ENCODE measurements at places on chromosomes 7 and 10. TPM values are rescaled to one million over a fixed set of nuclear protein-coding genes. Genes with fewer than 3 reads are reported as not detected.
A peak's percentile ranks its signal among the peaks of the same experiment; 100 is the strongest.

DNA sequence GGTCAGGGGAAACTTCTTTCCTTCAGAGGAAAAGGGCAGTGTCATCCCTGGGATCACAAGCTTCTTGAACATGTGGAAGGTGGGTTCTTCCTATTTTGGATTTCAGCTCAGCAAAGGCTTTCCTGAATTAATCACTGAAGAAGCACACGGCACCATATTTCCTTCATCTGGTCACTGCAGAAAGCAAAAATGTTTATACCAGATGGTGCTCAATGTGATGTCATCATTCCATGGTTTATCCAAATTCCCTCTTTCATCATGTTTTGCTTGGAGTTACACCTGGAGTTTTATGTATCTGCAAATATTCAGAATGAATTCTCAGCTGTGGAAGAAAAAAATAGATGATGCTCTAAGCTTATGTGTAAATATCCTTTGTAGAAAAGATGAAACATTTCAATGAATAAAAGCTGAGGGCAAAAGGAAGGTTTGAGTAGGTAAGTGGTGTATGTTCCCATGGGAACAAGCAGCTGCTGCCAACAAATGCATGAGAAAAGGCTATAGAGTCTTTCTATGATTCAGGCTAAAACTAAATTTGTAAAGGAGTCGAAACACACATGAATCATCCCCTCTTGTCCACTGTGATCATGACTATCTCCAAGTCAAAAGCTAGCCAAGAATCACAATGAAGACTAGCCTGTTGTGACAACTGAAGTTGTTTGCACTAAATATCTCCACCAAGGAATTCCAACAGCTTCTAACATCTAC is 26.9 kb upstream of the BPGM start:
- no peak for DNase-seq
- H3K4me1 ChIP-seq, result no peaks in the 10 kb centered on the region
- H3K36me3 ChIP-seq, result no peaks in the 10 kb centered on the region
- H3K27me3 ChIP-seq, result peaks cover 4% of the 10 kb centered on the region

GRCh38 chr7:39709029-39709428 is 85.7 kb downstream of the RALA start:
- H3K36me3 ChIP-seq, result peaks cover 27% of the 10 kb centered on the region
- no peak overlapping the region for H3K27ac ChIP-seq
- H3K27me3 ChIP-seq, result no peaks in the 10 kb centered on the region
- H3K4me1 ChIP-seq, result no peaks in the 10 kb centered on the region
- no peak overlapping the region for H3K4me3 ChIP-seq

- H3K27me3 ChIP-seq, result no peaks in the 10 kb centered on the region
- H3K4me3 ChIP-seq, result no peak overlapping the region
- no peak for DNase-seq
- H3K4me1 ChIP-seq, result no peaks in the 10 kb centered on the region
Observed at GRCh38 chr7:24017519-24017918, 266.5 kb upstream of the NPY start.

GRCh38 chr10:22849077-22849805 is 78.6 kb upstream of the ARMC3 start:
- peak; percentile 84 for DNase-seq
- no peak overlapping the region for H3K4me3 ChIP-seq
- H3K4me1 ChIP-seq, result no peaks in the 10 kb centered on the region
- no peaks in the 10 kb centered on the region for H3K27me3 ChIP-seq
- peak overlapping the region; percentile 97 for H3K27ac ChIP-seq

FAM107B gene
- 12.9 TPM for total RNA-seq

- no peaks in the 10 kb centered on the region for H3K4me1 ChIP-seq
- H3K27ac ChIP-seq, result no peak overlapping the region
- no peaks in the 10 kb centered on the region for H3K36me3 ChIP-seq
- no peak overlapping the region for H3K4me3 ChIP-seq
Observed at GRCh38 chr10:43876976-43877375, 228.3 kb upstream of the ZNF32 start.

CADPS2 gene
- total RNA-seq, result 28.7 TPM

NOLC1 gene
- 31.2 TPM for total RNA-seq

POT1 gene
- 25.5 TPM for total RNA-seq

OPN4 gene
- total RNA-seq, result 0.59 TPM

GRCh38 chr10:131387018-131387529 is 75.6 kb upstream of the TCERG1L start:
- no peaks in the 10 kb centered on the region for H3K4me1 ChIP-seq
- H3K36me3 ChIP-seq, result no peaks in the 10 kb centered on the region
- no peak overlapping the region for H3K27ac ChIP-seq
- no peak overlapping the region for H3K4me3 ChIP-seq

DNA sequence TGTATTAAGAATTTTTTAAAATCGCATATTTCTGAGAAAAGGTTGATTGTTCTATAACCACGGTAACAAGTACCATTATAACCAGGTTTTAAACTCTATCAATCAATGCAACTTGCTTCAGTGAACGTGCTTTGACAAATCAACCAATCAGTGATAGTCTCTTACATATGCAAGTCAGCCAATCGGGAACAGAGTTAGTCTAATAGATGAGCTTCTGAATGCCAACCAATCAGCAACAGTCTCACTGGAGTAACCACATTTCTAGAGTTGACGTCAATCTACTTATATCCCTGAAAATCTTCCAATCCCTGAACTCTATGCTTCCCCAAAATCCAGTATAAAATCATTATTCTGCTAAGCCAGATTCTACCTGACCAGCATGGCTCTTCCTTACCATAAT is 44.7 kb upstream of the TRUB1 start:
- H3K27me3 ChIP-seq, result no peaks in the 10 kb centered on the region
- DNase-seq, result no peak
- H3K4me1 ChIP-seq, result no peaks in the 10 kb centered on the region
- no peaks in the 10 kb centered on the region for H3K36me3 ChIP-seq
- H3K27ac ChIP-seq, result no peak overlapping the region
- H3K4me3 ChIP-seq, result no peak overlapping the region

MACROH2A2 gene
- total RNA-seq, result 4.6 TPM

ADCY1 gene
- 2.5 TPM for total RNA-seq

DNA sequence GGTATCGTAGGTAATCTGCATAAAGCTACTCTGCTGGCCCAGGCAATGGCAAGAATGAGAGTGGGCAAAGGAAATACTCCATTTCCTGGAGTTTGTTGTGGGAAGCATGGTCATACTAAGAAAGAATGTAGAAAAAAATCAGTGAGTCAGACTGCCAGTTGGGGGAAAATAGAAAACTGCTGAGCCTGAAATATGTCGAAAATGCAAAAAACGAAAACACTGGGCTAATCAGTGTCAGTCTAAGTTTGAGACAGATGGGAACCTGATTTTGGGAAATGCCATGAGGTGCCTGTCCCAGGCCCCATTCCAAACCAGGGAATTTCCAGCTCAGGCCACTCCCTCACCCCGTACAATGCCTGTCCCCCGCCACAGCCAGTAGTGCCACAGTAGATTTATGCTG is 150.0 kb downstream of the ZNF33B start:
- H3K4me3 ChIP-seq, result no peak overlapping the region
- H3K36me3 ChIP-seq, result no peaks in the 10 kb centered on the region
- H3K4me1 ChIP-seq, result no peaks in the 10 kb centered on the region
- no peak overlapping the region for H3K27ac ChIP-seq
- H3K27me3 ChIP-seq, result no peaks in the 10 kb centered on the region

GRCh38 chr10:13311177-13311575 is 11.3 kb upstream of the PHYH start:
- no peak for DNase-seq
- H3K36me3 ChIP-seq, result no peaks in the 10 kb centered on the region
- no peaks in the 10 kb centered on the region for H3K4me1 ChIP-seq
- no peak overlapping the region for H3K27ac ChIP-seq

GRCh38 chr7:155410431-155410830 is 47.5 kb upstream of the EN2 start:
- no peak for DNase-seq
- H3K4me1 ChIP-seq, result no peaks in the 10 kb centered on the region
- peaks cover 43% of the 10 kb centered on the region for H3K27me3 ChIP-seq
- H3K36me3 ChIP-seq, result no peaks in the 10 kb centered on the region
- no peak overlapping the region for H3K4me3 ChIP-seq

DNA sequence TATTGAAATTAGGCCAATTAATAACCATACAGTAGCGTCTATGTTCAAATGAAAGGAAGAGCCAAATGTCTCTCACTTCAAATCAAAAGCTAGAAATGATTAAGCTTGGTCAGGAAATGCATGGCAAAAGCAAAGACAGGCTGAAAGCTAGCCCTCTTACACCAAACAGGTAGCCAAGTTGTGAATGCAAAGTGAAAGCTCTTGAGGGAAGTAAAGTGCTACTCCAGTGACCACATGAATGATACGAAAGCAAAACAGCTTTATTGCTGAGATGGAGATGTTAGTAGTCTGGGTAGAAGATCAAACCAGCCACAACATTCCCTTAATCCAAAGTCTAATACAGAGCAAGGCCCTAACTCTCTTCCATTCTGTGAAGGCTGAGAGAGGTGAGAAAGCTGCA is 123.8 kb downstream of the TEX36 start:
- H3K4me1 ChIP-seq, result no peaks in the 10 kb centered on the region
- no peaks in the 10 kb centered on the region for H3K27me3 ChIP-seq
- H3K4me3 ChIP-seq, result no peak overlapping the region
- H3K27ac ChIP-seq, result no peak overlapping the region
- no peak for DNase-seq

GRCh38 chr10:103968441-103969391 is 1.8 kb downstream of the SLK start:
- no peak overlapping the region for H3K27ac ChIP-seq
- H3K27me3 ChIP-seq, result no peaks in the 10 kb centered on the region
- peak overlapping the region; percentile 91 for H3K4me3 ChIP-seq

DNA sequence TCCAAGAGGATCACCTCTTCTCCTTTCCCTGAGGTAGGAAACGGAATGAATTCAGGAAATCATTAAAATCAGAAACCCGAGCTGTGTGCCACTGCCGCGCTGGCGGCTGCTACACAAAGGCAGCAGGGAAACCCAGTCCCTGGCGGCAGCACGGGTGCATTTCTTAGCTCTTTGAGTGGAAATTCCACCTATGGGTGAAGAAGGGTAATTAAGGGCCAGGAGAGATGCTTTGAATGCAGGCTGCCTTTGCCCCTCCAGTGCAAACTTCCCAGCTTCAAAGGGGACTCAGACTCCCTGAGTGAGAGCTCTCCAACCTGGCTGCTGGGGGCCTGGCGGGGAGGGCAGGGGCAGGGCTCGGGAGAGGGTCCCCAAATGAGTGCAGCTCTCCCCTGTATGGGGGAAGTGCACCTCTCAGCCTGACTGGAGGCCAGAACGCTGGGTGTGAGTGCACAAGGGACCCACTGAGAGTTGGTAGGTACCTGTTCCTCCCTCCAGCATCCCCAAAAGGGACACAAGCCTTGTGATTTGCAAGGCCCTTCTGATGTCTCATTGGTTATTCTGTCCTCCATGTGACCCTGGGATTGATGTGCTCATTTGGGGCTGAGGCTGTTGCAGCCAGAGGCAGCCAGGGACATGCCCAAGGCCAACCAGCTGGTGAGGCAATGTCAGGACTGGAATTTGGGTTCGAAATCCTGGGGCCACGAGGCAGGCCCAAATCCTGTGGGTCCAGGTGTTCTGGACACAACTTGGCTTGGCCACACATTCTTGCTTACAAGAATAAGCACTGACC is 16.3 kb upstream of the ZMIZ1 start:
- no peak for DNase-seq
- no peak overlapping the region for H3K27ac ChIP-seq
- no peaks in the 10 kb centered on the region for H3K27me3 ChIP-seq
- no peaks in the 10 kb centered on the region for H3K36me3 ChIP-seq

DNA sequence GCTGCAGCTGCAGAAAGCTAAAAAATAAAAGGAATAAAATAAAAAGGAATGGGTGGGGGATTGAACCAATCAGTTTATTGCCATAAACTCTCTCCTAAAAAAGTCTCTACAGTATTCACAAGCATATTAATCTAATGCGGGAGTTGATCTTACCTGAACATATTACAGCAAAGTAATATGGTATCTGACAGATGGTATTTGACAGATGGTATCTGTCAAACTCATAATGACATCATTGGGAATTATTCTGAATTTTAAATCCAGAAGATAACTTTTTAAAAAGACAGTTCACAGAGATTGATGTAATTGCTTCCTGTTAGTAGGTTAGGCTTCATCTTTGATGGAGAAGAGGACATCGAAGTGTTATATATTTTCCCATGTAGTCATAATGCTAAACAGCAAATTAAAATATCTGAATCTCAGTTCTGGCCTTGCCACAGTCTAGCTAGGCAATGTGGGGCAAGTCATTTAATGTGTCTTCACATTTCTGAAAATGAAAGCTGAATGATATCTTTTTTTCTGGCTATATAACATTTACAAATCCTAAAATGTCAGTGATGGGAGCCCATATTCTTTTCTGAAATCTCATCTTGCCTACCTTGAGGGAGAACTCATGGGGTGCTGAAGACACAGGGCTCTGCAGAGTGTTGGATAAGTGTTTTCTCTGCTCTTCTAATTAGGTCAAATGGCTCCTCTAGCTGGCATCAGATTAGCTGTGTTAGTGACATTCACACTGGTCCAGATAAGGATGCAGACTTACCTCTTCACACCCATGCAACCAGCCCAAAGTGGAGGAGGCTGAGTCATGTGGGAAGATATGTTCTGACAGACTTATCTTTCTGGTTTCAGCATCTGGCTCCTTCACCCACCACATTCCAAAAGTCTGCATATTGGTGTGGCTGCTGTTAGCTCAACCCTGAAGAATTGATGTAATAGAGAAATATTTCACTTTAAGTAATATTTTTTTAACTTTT is 2.1 kb upstream of the LIPM start:
- no peak overlapping the region for H3K4me3 ChIP-seq
- no peak for DNase-seq
- no peaks in the 10 kb centered on the region for H3K27me3 ChIP-seq
- H3K27ac ChIP-seq, result no peak overlapping the region
- no peaks in the 10 kb centered on the region for H3K36me3 ChIP-seq

- H3K27ac ChIP-seq, result peak overlapping the region; percentile 43
- H3K4me1 ChIP-seq, result peaks cover 32% of the 10 kb centered on the region
- H3K36me3 ChIP-seq, result no peaks in the 10 kb centered on the region
- no peak for DNase-seq
Observed at GRCh38 chr7:116441534-116441933, 58.0 kb upstream of the CAV2 start.

PDK4 gene
- total RNA-seq, result 490 TPM

GIMAP6 gene
- 31.9 TPM for total RNA-seq

GRCh38 chr7:44609829-44610228 is 3.4 kb downstream of the OGDH start:
- H3K27me3 ChIP-seq, result no peaks in the 10 kb centered on the region
- no peak overlapping the region for H3K4me3 ChIP-seq
- H3K4me1 ChIP-seq, result no peaks in the 10 kb centered on the region

TAS2R3 gene
- 5.4 TPM for total RNA-seq

CUBN gene
- 9.2 TPM for total RNA-seq

DNA sequence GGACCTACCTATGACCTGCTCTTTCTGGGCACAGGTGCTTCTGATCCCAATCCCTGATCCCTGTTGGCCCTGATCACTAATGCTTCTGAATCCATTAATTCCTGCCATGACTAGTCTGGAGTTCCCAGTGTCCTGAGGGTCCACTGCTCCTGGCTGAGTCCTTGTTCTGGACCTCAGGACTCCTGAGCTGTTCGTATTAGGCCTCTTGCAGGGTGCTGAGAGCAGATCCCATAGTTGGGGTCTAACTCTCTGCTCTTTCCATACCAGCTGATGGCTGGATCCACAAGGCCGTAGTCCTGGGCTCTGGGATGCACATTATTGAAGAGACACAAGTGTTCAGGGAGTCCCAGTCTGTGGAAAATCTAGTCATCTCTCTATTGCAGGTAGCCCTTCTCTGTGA is 7.0 kb downstream of the MRPL43 start:
- DNase-seq, result no peak
- no peak overlapping the region for H3K27ac ChIP-seq
- no peaks in the 10 kb centered on the region for H3K36me3 ChIP-seq
- no peaks in the 10 kb centered on the region for H3K4me1 ChIP-seq
- H3K27me3 ChIP-seq, result no peaks in the 10 kb centered on the region
- no peak overlapping the region for H3K4me3 ChIP-seq
